ENCODE measurements at places on chromosomes 6 and 20.

DNA sequence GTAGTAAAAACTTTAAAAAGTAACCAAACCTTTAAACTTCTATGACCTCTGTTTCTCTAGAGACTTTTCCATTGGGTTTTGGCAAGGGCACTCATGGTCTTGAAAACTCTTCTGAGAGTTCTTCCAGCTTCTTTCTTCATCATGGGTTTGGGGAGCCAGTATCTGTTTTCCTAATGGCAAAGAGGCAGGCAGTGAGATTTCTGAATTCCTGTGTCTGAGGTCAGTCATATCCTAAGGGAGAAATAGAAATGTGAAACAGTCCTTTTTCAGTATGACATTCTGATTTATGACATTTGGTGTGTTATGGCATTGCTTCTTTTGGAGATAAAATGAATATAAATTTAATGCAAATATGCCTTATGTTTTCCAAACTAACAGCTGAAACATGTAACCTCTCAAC is 518.5 kb upstream of the MARCKS start:
- DNase-seq, result no peak

- peak; percentile 79 for DNase-seq
Measured at GRCh38 chr20:62156592-62157386, 13.2 kb downstream of the SS18L1 start.

GRCh38 chr6:111805511-111806164 is 67.6 kb downstream of the FYN start:
- DNase-seq, result no peak

DNA sequence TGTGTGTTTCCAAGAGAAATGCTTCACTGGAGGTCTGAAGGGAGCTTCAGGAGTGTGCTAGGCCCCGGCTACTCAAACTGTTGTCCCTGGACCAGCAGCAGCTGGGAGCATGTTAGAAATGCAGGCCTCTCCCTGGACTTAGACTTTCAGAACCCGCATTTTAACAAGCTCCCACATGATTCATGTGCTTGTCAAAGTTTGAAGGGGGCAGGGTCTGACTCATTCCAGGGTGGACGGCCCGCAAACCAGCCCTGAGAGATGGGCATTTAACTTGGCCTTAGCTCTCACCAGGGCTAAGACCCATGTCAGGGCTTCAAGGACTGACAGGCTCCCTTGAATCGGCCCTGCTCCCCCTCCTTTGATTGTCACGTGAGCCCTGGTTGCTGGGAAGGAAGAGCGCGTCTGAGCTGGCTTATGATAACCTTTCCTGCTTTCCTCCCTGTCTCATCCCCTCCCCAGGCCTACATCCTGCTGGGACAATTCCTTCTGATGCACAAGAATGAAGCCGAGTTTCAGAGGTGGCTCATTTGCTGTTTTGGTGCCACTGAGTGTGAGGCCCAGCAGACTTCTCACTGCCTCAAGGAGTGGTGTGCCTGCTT is 35.5 kb downstream of the BANF2 start:
- DNase-seq, result no peak

- DNase-seq, result no peak
Measured at GRCh38 chr6:122472022-122472340, 374 bp upstream of the SERINC1 start.

GRCh38 chr20:44942264-44942973 is 17.8 kb downstream of the TOMM34 start:
- no peak for DNase-seq

DNA sequence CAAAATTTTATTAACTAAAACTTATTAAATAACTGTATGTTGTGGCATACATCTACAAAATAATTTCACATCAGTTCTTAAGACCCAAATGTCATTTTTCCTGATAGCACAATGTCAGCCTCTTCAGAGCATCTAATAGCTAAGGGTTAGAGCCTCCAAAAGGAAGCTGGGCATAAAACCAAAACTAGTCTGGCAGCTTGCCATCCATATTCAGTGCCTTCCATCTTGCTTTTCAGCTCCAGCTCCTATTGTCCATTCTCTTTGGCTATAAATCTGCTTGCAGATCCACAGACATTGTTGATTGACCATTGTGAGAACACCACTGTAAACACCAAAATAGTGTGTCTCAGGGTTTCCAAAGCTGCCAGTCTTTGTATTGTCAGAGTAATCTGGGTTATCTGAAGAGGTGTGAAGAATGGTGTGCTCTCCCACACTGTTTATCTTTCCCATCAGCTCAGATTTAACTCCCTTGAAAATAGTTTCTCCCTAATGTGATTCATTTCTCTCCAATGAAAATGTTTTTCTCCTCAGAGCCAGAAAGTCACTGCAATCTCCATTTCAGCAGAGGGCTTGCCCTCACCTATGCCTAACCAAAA is 154.8 kb upstream of the KCNQ5 start:
- DNase-seq, result no peak

DNA sequence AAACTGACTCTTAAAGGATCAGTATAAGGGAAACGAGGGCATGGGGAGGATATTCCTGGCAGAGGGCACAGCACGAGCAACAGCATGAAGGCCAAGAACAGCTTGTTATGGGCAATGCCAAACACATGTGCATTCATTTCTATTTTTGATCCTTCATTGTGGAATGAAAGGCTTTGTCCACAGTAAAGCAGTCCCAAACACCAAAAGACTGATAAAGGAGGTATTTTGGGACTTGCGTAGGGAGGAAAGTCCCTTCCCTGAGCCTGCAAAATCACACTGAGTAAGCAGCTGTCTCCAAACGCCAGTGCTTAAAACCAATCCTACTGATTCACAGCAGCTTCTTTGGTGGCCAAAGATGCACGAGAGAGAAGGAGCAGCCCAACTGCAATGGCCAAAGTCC is 138.2 kb downstream of the UNC5CL start:
- DNase-seq, result no peak

DNA sequence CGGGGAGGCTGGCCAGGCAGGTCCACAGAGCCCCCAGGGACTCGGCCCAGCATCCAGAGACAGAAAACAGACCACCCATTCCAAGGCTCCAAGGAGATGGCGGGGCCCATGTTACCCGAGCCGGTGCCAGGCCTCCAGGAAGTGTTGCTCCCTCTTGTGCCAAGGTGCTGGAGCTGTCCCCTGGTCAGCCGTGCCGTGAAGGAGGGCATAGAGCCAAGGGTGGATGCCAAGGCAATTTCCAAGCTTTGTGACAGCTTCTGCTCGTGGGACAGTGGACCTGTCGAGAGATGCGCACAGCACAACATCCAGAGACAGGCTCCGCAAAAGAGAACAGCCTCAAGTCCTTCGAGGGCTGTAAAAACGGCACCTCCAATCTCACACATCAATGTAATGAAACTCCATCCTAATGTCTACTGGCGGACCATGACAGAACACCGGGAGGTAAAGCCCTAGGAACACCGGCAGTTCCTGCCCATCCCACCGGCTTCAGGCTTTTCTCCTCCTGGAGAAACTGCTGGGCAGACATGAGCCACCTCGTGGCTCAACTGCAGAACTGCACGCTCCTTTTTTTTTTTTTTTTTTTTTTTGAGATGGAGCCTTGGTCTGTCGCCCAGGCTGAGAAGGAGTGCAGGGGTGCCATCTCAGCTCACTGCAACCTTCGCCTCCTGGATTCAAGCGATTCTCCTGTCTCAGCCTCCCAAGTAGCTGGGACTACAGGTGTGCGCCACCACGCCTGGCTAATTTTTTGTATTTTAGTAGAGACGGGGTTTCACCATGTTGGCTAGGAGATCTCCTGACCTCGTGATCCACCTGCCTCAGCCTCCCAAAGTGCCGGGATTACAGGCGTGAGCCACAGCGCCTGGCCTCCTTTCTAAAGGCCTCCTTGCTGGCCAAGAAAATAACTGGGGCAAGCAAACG is 30.9 kb upstream of the AVP start:
- no peak for DNase-seq

DNA sequence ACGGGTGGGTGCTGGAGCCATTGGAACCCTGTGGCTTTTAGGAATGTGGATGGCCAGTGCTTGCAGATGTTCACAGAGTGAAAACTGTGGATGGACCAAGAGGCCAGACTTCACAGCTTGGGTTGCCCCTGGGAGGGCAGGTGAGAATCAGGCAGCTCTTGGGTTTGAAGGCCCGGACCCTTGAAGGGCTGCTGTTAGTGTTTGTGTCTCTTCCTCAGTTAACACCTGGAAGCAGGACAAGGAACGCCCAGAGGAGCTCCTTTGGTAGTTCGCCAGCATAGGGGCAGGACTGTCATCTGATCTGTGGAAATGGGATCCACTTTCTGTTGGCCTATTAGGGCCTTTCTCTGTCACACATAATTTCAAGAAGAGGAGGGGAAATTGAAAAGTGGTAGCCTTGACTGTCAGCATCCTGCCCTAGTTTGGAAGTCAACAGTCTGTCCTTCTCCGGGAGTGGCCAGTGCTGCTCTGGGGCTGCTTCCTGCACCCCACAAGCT is 43.6 kb downstream of the RIOK1 start:
- no peak for DNase-seq

DNA sequence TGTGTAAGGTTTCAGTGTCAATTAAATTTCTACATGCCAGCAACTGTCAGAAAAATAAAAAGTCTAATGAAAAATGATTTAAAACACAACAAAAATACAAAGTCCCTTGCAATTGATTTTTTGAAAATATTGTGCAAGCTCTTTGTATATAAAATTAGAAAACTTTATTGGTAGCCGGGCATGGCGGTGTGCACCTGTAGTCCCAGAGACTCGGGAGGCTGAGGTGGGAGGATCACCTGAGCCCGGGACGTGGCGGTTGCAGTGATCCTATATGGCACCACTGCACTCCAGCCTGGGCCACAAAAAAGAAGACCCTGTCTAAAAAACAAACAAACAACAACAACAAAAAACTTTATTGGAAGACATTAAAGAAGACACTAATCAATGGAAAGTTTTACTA is 6.0 kb upstream of the OVOL2 start:
- DNase-seq, result no peak

DNA sequence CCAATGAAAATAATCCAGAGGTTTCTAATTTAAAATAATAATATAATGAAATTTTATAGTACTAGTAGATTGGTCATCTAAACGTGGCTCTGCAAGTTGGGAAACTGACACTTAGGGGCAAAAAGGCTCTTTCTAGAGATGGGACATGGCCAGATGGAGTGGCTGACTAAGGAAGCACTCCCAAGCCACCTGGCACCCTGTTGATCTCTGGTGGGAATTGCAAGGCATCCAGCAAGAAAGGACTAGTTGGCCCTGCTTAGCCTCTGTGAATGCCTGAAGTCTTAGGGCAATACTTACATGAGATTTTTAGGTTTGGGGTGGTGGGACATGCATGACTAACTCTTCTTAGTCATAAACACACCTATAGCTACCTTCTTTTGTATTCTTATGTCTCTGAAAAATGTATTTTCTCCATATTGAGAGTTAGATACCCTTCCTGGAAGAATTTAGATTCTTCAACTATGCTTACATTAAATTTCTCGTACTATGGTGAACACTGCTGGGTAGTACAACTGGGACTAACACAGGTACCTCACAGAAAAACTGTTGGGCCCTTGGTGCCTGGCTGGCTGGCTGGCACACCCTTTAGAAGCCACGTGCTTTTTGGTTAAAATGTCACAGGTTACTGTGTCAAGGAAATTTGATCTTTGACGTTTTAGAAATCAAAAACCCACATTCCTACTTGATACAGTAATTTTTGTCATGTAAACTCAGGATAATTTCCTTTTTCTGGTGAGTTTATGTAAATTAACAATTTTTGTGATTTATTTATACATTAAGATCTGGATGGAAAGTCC is 25.0 kb upstream of the SH3BGRL2 start:
- DNase-seq, result no peak

GRCh38 chr6:96249755-96250154 is 234.0 kb downstream of the FUT9 start:
- no peak for DNase-seq

DNA sequence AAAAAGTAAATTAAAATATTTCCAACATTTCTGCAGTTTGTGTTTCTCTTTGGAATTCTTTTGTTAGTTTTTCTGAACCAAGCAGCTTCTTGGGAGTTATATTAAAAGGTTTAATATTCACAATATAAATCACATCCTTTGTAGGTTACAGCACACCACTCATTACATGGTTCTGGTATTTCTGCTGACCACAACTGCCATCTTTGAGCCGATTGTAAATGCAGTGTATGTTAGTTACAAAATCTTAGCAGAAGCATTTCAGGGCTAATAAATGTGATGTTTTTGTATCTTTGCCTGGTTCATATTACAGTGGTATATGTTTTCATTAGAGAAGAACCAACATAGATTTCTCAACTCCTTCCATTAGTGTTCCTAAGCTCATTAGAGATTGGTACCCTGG is 19.1 kb upstream of the TSHZ2 start:
- DNase-seq, result no peak

- DNase-seq, result no peak
Measured at GRCh38 chr6:15044948-15045347, 200.9 kb upstream of the JARID2 start.

DNA sequence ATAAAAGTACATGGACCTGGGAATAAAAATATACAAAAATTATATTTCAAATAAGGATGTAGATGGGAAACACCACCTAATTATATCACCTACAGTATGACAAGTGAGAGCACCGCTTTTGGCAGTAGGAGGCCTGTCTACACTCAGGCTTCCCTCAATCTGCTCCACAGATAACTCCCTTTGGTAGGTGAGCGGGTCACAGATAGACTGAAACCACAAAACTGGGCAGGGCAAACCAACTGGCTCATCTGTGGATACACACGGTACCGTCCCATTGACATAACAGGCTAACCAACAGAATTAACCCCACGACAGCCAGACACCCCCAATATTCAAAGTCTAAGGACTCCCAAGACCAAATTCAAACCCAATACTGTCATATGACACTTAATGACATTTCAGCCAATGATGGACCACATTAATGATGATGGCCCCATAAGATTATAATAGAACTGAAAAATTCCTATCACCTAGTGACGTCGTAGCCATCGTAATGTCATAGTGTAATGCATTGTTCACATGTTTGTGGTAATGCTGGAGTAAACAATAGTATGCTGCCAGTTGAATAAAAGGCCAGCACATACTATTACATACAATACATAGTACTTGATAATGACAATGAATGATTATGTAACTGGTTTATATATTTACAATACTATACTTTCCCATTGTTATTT is 109.7 kb downstream of the MBOAT1 start:
- DNase-seq, result no peak

DNA sequence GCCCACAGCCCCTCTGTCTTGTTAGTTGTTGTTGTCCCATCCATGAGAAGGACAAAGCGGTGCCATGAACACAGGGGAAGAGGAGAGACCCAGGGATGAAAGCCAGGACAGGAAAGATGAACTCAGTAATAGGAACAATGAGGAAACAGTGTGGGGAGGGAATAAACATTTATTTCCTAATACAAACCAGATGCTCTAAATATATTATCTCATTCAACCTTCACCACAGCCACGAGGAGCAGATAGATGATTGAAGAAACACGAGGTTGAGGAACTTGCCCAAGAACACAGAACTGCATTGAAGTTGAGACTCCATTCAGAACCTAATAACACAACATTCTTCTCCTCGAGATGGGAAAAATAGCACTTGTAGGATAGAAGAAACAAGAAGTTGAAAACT is 53.0 kb upstream of the AIG1 start:
- no peak for DNase-seq

GRCh38 chr20:20241976-20242375 is 125.9 kb upstream of the INSM1 start:
- DNase-seq, result no peak

Measured in Peyer's patch (tissue), 4 donors.